NCI-H2227 treated with DMSO at 0.1 percent for 48 hours (cell line): ENCODE measurements at places on chromosomes 5 and 9.

GRCh38 chr5:138736293-138736692 lies 16.9 kb upstream of the CTNNA1 start:
- DNase-seq: no peak

- no peak for DNase-seq
These were observed 2.9 kb downstream of the PBX3 start for GRCh38 chr9:125749951-125750626.

DNA sequence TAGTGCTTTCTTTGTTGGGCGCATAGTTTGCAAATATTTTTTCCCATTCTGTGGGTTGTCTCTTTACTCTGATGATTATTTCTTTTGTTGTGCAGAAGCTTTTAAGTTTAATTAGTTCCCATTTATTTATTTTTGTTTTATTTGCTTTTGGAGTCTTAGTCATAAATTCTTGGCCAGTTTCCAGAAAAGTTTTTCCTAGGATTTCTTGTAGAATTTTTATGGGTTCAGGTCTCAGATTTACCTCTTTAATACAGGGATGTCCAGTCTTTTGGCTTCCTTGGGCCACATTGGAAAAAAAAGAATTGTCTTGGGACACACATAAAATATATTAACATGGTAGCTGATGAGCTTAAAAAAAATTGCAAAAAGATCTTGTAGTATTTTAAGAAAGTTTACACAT lies 122.0 kb downstream of the WDR70 start:
- DNase-seq: no peak

DNA sequence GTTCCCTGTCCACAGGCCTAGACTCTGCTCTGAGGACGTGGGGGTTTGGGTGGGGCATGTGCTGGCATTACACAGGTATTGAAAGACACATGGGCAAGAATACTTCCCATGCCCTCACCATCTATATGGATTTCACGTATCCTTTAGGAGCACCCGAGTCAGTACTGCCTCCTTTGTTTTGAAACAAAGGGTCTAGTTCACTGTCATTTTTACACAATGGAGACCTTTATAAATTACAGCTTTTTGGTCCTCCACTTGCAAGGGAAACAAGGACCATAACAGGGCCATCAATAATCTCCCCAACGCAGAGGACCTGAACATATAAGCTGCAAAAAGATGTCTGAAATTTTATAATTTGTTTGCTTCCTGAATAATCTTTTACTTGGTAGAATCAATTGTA lies 24.9 kb upstream of the CRHBP start:
- DNase-seq: no peak

DNA sequence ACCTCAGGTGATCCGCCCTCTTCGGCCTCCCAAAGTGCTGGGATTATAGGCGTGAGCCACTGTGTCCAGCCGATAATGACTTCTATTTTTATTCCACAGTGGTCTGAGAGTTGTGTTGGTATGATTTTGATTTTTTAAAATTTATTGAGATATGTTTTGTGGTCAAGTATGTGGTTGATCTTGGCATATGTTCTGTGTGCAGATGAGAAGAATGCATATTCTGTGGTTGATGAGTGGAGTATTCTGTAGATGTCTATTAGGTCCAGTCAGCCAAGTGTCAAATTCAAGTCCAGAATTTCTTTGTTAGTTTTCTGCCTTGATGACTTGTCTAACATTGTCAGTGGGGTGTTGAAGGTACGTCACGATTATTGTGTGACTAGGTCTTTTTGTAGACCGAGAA lies 338.2 kb upstream of the TARS1 start:
- no peak for DNase-seq

- DNase-seq: no peak
These were observed 7.7 kb downstream of the NOXA1 start for GRCh38 chr9:137430723-137431415.

DNA sequence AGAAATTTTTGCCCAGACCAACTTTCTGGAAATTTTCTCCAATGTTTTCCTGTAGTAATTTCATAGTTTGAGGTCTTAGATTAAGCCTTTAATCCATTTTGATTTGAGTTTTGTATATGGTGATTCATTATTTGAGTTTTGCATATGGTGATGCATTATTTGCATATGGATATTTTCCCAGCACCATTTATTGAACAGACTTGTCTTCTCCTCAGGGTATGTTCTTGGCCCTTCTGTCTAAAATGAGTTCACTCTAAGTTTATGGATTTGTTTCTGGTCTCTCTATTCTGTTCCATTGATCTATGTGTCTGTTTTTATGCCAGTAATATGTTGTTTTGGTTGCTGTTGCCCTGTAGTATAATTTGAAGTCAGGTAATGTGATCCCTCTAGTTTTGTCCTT lies 139.3 kb downstream of the SLC25A46 start:
- no peak for DNase-seq

DNA sequence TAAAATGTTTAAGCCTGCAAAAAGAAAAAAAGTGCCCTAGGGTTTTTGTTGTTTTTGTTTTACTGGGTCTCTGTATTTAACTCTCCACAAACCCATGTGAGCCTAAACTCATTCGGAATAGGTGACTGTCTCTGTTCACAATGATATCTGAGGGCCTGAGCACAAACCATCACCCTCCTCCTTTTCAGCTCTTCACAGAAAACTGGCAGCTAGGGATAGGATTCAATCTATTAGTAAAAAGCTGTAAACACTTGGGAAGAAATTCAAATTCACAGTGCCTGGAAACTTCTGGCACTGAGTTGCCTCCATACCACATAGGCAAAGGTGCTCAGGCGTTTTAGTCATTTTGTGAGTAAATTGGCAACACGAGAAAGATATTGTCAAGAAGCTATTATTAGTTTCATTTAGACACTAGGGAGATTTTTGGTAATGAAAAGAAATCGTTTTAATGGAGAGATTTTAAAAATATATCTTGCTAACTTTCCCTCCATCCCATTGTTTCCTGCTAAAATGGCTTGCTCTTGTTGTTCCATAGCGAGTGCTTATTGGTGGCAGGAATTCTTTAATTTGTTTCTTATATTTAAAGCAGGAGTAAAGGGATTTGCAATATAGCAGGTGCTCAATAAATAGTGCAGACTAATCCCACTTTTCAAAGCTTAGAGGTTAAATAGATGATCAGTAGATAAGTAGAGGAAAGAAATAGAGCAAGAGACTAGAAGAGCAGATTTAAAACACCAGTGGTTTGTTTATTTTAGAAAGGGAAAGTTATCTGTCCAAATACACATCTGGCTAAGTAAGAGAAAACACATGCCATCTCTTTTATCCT lies 9.7 kb downstream of the FOXD1 start:
- DNase-seq: no peak

GRCh38 chr5:43416803-43417394 lies 4.7 kb upstream of the CCL28 start:
- DNase-seq: no peak

GRCh38 chr5:35954175-35954574 lies 15.8 kb upstream of the CAPSL start:
- DNase-seq: no peak

GRCh38 chr5:57684299-57684702 lies 201.7 kb upstream of the ACTBL2 start:
- DNase-seq: no peak

GRCh38 chr9:136002881-136003280 lies 41.7 kb upstream of the UBAC1 start:
- no peak for DNase-seq

DNA sequence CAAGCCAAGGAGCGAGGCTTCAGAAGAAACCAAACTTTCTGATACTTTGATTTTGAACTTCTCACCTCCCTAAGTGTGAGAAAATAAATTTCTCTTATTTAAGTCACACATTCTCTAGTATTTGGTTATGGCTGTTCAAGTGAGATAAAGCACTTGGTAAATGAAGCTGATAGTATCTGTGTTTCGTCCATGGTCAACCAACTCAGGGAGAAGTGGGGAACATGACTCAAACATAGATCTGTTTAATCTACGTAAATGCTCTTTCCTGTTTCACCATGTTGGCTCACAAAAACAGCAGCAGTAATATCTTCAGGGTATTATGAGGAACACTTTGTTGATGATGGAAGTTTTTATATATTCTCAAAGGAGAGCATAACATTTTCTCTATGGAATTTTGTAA lies 2167.2 kb upstream of the C9orf72 start:
- DNase-seq: no peak

- DNase-seq: no peak
These were observed 67.4 kb downstream of the VCAN start for GRCh38 chr5:83538786-83539462.

DNA sequence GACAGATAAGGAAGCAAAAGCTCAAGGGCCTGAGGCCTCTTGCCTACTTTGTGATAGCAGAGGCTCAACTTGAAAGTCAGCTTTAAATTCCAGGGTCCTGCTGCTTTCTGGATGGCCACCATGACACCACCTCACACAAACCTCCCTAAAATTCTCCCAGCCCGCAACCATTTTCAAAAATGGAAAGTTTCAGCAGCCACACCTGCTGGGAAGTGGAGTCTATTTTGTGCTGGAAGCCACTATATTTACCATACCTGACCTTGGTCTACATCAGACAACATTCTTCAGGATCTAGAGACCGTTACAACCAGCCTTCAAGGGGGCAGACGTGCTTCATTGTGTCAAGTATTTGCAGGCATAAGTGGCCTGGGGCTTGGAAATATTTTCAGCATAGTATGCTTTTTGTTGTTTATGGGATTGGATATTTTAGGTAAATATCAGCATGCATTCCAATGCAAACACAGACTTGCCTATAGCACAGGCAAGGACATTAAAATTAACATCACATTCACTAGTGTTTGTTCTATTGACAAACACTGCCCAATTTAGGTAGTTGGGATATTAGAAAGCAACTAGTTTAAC lies 50.9 kb downstream of the BOD1 start:
- DNase-seq: no peak

DNA sequence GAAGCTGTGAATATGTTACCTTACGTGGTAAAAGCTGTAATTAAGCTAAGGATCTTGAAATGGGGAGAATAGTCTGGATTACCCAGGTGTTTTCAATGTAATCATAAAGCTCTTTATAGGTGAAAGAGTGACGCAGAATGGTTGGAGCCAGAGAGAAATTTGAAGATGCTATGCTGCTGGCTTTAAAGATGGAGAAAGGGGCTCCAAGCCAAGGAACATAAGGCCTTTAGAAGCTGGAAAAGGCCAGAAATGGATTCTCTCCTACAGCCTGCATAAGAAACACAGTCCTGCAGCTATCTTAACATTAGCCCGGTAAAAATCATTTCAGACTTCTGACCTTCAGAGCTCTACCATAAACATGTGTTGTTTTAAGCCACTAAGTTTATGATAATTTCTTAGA lies 243.3 kb upstream of the VLDLR start:
- no peak for DNase-seq

GRCh38 chr9:133602277-133602676 lies 6.9 kb downstream of the FAM163B start:
- DNase-seq: no peak

DNA sequence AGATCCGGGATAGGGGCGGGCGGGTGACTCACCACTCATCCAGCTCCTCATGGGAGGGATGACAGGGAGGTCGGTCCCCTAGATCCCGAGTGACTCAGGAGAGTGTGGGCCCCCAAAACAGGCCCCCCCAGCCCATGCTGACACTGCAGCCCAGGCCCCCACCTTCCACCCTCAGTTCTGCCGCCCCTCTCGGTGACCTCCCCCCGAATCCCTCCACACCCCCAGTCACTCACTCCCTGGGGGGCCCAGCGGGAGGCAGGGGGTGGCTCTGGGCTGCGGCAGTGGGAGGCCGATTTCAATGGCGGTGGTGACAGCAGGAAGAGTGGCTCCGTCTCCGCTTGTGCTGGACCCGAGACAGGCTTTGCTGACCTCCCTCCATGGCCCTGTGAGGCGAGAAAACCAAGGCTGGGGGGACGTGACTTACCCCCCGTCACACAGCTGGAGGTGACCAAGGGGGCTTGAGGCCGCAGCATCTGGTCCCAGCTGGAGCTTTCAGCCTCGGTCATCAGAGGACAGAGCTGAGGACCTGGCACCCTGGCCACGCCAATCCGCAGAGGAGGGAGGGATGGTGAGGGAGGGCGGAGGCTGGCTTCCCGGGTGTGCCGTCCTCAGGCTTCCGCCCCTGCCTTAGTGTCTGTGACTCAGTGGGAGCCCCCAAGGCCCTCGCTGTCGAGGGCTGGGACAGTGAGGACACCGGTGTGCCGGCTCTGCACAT lies 9.0 kb downstream of the GPSM1 start:
- DNase-seq: no peak

DNA sequence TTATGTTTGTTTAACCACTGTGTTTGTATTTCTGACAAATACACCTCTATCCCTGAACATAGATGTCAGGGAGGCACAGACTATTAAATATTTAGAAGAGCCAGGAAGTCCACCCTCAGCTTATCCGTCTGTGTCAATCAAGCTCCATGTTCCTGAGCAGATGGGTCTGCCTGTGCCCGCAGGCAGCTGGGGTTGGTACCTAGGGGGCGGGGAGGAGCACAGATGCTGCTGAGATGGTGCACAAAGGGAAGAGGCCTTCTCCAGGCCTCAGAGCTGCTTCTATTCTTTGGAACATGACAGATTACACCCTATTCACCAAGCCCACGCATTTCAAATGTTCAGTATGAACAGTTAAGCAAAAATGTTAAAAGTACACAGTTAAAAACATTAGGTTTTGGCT lies 142.1 kb downstream of the EPB41L4A start:
- DNase-seq: no peak

GRCh38 chr9:125992557-125992956 lies 245.4 kb downstream of the PBX3 start:
- no peak for DNase-seq

GRCh38 chr5:172943283-172943841 lies 15.9 kb upstream of the RPL26L1 start:
- peak; percentile 20 for DNase-seq

DNA sequence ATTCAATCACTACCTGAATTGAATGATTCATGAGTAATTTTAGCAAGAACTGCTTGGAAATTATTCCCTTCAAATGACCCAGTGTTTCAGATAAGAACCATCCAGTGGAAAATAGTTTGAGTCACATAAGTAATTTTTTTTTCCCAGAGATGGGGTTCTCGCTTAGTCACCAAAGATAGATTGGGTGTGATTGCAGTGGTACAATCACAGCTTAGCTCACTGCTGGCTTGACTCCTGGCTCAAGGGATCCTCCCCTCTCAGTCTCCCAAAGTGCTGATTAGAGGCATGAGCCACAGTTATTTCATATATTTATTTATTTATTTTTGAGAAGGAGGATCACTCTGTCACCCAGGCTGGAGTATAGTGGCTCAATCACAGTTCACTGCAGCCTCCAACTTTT lies 574.5 kb upstream of the ARRDC3 start:
- no peak for DNase-seq

DNA sequence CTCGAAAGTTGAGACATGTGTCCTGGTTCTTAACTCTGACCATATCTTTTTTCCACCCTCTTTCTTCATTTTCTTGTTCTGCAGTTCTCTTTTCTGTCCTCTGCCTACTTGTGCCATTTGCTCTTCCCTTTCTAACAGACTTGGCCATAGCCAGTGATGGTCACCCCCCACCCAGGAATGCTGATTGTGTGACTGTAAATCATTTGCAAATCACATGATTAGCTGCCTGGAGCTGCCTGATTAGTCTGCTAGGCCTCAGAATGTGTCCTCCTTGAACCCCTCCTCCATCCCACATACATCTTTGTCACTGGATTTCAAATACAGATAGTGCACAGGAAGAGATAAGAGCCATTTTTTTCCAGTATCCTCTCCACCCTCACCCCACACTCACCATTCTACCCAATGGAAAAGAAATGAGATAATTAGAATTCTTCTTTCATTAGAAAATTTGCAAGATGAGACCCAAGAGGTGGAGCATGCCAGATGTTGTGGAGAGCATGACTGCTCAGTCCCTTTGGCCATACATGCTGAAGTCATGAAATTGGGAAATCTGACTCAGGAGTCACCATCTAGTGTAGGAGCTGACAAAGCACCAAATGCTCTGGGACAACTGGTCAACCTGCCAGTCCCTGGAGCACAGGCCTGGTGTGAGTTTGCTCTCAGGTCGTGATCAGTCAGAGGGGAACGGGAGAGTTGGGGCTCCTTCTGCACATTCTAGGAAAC lies 538.2 kb downstream of the CCDC171 start:
- DNase-seq: no peak
